ENCODE measurements at places on chromosomes 2 and 18.

DNA sequence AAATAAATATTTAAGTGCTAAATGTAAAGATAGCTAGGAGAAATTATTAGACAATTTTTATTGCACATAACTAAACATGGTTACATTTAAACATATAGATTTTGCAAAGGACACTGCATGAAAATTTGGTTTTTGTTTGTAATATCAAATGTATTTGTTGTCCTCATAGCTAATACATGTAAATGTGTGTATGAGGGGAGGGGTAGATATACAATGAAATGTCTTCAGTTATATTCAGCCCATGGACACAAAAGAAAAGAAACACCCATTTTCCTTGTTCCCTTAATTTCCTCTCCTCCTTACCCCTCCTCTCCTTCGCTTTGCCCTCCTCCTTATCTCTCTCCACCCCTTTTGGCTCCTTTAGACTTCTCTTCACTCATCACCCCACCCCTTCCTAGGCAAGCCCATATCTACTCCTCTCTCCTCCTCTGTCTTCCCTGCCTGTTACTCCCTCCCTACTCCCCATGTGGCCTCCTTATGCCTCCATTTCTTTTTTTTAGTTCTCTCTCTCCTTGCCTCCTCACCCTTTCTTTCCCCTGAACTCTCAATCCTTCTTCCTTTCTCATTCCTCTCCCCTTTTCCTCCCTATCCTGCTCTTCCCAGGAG, 1.4 kb downstream of the COL3A1 start:
- no peak for DNase-seq

GRCh38 chr2:65358678-65359400, 73.6 kb downstream of the SPRED2 start:
- DNase-seq, result no peak

GRCh38 chr18:73896685-73897084, 250.9 kb downstream of the FBXO15 start:
- DNase-seq, result no peak

GRCh38 chr18:43620936-43621335, 343.6 kb upstream of the SYT4 start:
- DNase-seq, result no peak

- no peak for DNase-seq
Measured at GRCh38 chr2:173658946-173659371, 304.3 kb downstream of the CDCA7 start.

GRCh38 chr2:2368476-2368875, 37.4 kb upstream of the MYT1L start:
- no peak for DNase-seq

DNA sequence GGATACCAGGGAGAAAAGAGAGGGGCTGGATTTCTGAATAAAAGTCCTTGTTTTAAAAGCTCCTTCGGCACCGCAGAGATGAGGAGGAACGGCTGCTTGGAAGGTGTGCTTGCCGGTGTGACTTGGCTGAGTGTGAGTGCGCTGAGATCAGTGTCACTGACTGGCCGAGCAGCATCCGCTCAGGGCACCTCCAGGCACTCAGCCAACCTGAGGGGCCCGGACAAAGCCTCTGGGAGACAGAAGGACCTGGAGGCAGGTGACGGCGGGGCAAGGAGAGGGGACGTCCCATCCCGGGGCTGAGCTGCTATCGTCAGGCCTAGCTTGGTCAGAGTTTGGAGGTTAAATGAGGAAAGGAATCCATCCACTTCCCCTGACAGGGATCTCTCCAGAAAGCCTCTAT, 16.8 kb upstream of the ALLC start:
- DNase-seq, result no peak
